Stimulated activated CD8-positive, alpha-beta memory T cell treated with anti-CD3 and anti-CD28 coated beads, Interleukin-7, amount 100 ng/mL, for 4 hours (primary cell): ENCODE measurements at places on chromosomes 4 and X.

DNA sequence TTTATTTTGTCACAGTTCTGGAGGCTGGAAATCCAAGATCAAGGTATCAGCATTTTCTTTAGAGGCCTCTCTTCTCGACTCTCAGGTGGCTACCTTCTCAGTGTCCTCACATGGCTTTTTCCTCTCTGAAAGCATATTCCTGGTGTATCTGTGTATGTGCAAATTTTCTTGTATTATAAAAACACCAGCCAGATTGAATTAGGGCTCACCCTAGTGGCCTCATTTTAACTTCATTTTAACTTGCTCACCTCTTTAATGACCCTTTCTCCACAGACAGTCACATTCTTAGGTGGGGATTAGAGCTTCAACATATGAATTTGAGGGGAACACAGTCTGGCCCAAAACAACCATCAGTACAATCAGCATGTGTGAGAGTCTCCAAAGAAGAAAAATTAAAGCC is 542.4 kb upstream of the FAM241A start:
- DNase-seq: no peak

DNA sequence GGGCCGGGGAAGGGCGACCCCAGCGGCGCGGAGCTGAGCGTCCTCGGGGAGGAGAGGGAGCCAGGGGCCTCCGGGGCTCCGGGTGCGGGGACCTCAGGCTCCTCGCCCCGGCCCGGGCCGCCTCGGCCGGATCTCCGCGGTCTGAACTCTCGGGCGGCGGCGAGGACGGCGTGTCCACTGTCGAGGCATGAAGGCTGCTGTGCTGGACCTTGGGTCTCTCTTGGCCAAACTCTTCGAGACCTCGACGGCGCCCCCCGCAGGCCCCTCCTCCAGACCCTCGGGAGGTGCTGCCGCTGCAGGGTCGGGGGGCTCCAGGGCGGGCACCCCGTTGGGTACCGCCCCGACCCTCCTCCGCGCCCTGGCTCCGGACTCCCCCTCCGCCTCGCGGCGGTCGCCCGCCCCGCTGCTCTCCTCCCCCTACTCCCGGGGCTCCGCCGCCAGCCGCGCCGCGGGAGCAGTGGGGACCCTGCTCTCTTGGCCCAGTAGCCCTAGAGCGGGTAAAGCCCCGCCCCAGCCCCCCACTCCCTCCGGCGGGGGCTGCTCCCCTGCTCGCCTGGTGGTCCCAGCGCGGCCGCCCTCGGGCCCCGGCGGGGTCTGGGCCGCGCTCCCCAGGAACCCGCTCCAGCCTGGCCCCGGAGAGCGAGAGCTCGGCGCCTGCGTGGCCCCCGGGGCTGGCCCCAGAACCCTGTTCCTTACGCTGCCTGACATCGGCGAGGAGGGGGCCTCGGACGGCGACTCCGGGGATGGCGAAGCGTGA is 564 bp downstream of the FAM149A start:
- DNase-seq: no peak

GRCh38 chrX:85243761-85244449 is at the start of the genes SATL1 and ZNF711:
Gene SATL1, minus strand, starts transcription at chrX:85243779. Its CDS starts 134,811 bp downstream, at chrX:85108968.
Gene ZNF711, plus strand, starts transcription at chrX:85243991. Its CDS starts 3,582 bp downstream, at chrX:85247573.
- DNase-seq: no peak

DNA sequence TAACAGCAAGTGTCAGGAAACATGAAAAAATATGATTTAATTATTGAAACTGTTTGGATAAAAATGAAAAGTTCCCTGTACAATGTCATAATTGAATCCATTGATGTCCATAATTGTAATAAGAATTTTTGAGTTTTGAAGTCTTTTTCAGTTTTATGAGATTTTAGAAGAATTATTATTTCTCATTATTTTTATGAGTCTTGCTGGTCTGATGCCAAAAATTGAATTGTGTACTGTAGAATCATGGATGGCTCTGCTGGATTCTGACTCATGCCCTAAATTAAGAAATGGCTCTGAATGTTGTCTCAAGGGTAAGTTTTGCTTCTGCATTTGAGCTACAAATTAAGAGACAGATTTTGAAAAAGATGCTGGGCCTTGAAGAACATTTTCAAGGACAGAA is 132.8 kb upstream of the MAP9 start:
- DNase-seq: no peak

DNA sequence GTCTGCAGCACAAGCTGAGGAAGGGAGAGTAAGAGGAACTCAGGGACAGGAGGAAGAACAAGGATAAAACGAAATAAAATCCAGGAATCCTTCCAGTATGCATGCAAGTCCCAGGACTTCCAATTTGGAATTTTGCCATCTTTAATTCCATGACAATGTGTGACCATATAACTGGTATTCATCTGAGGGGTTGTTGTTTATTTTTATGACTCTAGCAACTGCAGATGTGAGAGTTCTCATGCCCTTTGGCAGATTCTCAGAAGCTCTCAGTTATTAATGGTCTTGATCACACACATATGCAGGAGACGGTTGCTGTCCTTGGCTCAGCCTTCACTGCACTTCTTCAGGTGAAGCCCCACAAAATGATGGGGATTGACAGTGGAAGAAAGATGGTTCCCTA is 148.2 kb downstream of the SMIM20 start:
- no peak for DNase-seq

DNA sequence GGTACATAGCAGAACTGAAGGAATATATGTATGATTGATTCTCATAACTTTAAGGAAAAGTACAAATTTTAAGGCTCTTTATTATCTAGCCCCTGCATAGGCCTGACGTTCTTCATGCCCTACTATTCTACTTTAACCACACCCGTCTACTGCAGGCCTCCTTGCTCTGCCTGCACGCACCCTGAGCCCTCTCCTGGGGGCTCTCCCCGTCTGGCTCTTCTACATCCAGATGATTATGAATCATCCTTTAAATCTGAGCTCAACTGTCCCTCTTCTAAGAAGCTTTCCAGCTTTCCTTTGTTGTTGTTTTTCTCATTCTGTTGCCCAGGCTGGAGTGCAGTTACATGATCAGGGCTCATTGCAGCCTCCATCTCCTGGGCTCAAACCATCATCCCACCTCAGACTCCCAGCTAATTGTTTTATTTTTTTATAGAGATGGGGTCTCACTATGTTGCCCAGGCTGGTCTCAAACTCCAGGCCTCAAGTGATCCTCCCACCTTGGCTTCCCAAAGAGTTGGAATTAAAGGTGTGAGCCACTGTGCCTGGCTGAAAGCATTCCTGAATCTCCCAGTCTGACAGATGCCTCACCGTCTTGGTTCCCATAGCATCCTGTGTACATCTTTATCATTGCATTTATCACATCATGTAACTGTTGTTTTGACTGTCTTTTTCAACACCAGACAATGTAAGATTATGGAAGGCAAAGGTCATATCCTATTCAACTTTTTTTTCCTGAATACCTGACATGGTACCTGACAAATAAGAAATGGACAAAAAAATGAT is 89.2 kb downstream of the WDFY3 start:
- no peak for DNase-seq

- no peak for DNase-seq
Measured at GRCh38 chrX:84634201-84634782, 132.0 kb upstream of the HDX start.

DNA sequence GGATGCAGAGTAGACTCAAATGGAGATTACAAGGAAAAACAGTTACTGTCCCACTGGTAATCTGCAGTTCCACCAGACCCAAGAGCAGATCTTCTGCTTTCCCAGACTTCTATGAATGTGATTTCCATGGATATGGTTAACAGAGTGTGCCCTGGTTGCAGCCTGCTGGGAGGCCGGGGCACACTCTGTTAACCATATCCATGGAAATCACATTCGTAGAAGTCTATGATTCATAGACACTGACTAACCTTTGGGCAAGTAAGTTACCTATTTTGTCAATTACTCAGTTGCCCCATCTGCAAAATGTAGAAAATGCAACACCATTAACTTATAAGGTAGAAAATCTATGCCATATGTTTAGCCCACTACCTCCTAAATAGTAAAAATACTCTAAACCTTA is 443.1 kb upstream of the PITX2 start:
- DNase-seq: no peak

GRCh38 chr4:77349796-77350195 is 192.8 kb downstream of the CCNG2 start:
- no peak for DNase-seq

- no peak for DNase-seq
Measured at GRCh38 chr4:98204236-98204553, 57.0 kb upstream of the RAP1GDS1 start.

- DNase-seq: no peak
Measured at GRCh38 chr4:65559270-65559669, 111.0 kb downstream of the EPHA5 start.
